ENCODE measurements at places on chromosomes 1 and 21.

GRCh38 chr1:235758931-235759330 lies 107.8 kb downstream of the LYST start:
- no peak for DNase-seq

DNA sequence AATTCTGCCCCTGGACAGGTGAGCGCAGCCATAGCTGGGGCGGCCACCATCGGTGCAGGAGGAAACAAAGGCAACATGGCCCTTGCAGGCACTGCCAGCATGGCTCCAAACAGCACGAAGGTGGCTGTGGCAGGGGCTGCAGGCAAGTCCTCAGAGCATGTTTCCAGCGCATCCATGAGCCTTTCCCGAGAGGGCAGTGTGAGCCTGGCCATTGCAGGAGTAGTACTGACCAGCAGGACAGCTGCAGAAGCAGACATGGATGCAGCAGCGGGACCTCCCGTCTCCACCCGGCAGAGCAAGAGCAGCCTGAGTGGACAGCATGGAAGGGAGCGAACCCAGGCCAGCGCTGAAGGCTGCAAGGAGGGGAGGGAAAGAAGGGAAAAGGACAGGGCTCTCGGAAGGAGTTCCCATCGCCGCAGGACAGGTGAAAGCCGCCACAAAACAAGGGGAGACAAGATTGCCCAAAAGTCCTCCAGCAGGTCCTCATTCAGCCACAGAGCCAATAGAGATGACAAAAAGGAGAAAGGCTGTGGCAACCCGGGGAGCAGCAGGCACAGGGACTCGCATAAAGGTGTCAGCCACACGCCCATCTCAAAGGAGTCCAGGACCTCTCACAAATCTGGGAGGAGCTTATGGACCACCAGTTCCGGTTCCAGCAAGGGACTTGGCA lies 17.4 kb downstream of the ATF3 start:
- DNase-seq, result no peak

DNA sequence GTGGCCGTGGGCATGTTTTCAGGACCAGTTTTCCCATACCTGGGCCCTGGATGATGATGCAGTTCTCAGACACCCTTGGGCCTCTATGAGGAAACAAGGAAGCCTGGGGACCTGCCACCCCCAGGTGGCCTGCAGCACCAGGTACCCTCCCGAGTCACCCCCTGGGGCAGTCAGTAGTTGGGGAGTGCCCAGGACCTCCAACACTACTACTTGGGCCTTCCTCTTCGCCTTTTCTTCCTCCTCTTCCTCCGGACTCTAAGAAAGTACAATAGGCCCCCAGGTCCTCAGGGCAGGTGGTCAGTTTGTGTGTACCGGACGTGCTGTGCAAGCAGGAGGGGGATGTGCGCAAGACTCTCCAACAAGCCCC lies 11.9 kb upstream of the SRARP start:
- no peak for DNase-seq

- DNase-seq, result no peak
Observed at GRCh38 chr1:218804014-218804785, 369.5 kb upstream of the LYPLAL1 start.

GRCh38 chr1:223515926-223516325 lies 122.7 kb downstream of the CCDC185 start:
- DNase-seq, result no peak

DNA sequence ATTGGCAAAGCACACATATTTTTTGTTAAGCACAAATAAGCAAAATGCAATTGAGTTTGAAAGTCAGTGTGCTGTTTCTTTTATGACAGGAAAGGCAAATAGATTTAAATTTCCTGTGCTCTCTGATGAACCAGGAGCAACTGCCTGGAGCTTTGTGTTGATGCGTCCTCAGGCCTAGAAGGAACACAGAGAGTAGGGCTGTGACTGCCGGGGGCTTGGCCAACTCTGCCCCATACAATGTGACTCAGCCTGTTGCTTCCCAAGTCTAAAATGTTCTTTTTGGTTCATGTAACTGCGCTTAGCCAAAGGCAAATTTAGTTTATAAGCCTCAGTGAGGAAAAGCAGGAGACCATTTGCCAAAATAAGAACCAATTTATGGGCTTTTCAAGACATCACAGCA lies 37.5 kb downstream of the TOR1AIP2 start:
- no peak for DNase-seq
